Smooth muscle cell of the brain vasculature (primary cell): ENCODE measurements at places on chromosomes 4 and X.

GRCh38 chr4:76850010-76850441, 47.9 kb downstream of the SOWAHB start:
- peak; percentile 69 for DNase-seq

- DNase-seq, result no peak
These were observed 5.8 kb downstream of the NKX6-1 start for GRCh38 chr4:84493092-84493850.

DNA sequence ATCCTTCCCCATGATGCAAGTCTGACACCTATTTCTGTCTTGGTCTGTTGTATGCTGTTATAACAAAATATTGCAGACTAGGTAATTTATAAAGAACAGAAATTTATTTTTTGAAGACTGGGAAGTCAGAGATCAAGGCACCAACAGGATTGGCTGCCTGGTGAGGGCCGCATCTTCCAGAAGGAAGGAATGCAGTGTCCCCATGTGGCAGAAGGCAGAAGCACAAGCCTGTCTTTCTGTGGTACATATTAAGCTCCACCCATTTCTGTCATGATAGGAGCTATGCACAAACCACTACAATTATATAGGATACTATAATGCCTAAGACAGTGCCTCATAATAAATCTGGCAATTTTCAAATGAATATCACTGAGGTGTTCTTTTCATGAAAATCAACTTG, 502.3 kb upstream of the DIAPH2 start:
- DNase-seq, result no peak

DNA sequence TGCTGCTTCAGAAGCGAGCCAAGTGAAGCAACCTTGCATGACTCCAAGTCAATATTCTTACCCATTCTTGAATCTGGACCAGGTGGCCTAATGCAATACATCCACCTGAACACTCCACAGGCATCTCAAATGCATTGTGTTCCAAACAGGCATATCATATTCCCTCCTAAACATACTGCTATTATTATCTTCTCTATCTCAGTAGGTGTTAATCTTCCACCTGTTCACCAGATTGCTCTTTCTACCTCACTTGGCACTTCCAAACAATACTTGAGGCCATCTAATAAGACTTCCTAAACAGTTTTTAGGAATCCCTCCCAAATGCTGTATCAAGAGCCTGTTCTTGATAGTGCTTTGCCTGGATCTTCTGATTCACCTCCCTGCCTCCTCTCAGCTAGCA, 90.7 kb downstream of the GPRIN3 start:
- no peak for DNase-seq

GRCh38 chr4:119730671-119730950, 102.0 kb upstream of the PDE5A start:
- no peak for DNase-seq

DNA sequence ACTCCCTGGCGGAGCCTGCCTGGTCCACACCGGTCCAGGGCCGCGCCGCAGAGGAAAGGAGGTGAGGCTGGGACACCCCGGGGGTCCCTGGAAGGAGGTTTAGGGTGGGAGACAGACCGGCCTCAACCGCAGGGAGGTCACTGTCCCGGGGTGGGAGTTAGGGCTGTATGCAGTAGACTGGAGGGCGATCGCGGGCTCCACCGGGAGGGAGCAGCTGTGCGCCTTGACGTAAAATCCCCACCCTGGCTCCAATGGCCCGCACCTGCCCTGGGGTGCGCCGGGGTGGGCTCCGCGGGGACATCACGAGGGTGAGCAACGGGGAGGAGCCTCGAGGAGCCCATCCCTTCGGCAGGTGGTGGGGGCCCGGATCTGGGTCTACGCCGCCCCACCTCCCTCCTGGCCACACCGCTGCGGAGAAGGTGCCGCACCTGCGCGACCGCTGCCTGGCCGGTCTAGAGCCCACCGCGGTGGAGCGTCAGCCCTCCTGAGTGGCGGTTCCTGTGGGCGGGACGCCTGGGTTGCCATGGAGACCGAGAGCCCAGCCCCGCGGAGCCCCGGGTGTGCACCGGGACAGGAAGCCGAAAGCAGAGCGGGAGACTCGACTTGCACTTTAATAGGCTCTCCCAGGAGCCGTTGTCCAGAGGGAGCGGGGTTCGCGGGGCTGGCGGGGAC, 105.1 kb downstream of the ADRA2C start:
- no peak for DNase-seq

- no peak for DNase-seq
These were observed 781.8 kb downstream of the FAM133A start for GRCh38 chrX:94455782-94456181.

DNA sequence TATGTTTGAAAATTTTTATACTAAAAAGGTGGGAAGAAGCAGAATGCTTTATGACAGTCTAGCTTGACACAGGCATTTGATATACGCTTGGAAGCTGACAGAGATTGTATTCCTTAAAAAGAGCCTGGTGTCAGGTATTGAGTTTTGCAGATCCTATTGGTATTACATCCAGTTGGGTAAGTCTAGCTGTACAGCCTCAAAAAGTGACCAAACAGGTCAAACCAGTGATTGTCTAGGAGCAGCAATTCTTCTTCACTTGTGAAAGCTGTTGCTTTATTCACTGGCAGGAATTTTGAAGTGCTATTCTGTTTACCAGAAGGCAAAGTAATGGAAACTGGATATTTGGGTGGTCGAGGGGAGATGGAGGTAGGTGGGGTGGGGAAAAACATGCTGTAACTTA, 77.5 kb downstream of the UCHL1 start:
- DNase-seq, result no peak

DNA sequence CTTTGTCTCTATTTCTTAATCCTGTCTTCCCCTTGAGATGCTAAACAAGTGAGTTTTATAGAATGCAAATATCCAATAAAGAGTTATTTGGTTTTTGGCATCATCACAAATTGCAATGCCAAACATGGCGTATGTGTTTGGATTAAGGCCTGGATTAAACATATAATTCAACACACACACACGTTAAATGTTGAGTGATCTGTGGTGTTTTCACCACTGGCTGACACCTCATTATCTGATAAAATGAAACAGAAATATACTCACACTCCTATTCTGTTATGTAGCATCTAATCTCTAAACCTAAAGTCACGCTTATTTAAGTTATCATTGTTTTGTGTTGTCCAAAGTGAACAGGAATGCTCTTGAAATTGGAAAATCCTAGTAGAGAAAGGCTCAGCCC, 506.2 kb downstream of the FSTL5 start:
- DNase-seq, result no peak

DNA sequence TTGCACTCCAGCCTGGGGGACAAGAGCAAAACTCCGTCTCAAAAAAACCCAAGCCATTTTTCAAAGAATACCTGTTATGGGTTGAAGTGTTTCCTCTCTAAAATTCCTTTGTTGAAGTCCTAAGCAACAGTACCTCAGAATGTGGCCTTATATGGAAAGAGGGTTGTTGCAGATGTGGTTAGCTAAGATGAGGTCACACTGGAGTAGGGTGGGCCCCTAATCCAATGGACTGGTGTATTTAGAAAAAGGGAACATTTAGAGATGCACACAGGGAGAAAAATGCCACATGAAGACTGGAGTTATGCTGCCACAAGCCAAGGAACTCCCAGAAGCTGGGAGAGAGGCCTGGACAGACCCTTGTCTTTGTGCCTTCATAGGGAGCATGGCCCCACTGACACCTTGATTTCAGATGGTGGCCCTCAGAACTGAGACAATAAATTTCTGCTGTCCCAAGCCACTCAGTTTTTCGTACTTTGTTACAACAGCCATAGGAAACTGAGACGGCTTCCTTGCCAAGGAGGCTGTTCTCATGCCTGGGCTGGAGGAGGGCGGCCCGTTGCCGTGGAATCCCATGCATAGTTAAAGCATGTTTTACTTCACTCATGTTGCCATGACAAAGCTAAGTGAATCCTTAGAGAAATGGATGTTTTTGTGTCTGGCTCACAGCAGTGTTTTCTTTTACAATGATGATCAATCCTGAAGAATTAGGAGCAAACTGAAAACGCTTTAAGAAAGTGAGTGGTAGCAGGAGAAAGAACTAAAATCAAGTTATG, 16.5 kb downstream of the TRAPPC2 start:
- DNase-seq, result no peak

DNA sequence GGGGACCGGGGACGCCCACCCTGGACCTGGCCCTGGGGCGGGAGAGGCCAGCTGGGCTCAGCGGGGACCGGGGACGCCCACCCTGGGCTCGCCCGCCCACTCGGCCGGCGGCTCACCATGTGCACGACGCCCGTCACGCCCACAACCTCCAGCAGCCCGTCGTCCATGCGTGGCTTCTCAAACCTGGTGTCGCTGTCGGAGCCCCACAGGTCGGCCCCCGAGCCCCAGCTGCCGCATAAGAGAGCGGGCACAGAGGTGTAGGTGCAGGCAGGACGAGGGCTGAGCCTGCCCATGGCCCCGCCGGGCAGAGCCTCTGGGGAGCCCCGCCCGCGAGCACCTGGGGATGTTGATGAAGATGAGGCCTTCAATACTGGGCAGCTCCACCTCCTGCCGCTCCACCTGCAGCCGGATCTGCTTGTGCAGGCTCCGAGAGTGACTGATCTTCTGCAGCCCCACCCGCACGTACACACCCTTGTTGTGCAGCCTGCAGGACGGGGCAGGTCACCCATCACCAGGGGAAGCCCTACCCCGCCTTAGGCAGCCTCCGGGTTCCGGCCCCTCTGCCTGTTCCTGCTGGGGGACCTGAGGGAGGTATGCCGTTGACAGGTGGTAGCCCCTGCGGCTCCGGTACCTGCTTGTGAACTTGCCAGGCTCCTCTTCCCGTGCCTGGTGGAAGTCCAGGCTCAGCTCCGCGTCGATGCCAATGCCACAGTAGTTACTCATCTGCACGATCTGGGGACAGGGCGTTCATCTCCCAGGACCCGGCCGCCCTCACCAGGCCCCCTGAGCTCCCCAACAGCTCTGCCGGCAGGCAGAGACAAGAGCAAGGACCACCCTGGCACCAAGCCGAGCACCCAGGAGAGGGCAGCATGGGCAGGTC, 11.8 kb downstream of the DGKQ start:
- DNase-seq, result no peak

DNA sequence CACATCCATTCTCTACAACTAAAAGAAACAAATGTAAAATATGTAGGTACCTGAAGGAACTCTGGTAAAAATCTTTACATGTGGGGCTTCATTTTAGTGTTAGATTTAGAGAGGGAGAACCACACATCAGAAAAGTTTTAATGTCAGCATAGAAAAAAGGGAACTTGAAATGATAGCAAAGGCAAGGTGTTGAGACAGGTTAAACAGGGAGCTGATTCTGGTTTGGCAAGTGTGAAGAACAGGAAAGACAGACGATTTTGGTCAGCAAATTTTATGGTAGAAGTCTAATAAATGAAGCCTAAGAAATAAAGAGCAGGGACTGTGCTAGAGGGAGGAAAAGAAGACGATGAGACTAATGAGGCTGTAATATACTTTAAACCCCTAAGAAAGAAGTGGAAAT, 67.6 kb upstream of the COX18 start:
- no peak for DNase-seq

DNA sequence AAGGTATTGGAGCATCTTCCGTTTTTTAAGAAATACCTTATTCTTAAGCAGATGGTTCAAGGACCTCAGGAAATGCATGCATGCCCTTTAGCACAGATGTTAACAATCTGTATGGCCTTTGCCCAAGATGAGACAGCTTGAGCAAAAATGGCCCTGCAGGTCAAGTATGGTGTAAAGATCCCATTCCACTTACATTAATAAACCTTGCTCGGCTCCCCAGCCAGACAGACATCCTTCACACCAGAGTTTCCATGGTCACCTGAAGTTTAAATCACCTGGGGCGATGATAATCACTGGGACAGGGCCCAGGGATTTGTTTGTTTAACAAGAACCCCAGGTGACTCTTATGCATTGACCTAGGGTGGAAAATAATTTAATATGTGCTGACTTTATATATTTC, 287.0 kb upstream of the NOCT start:
- no peak for DNase-seq

- peak; percentile 18 for DNase-seq
These were observed 723 bp downstream of the MORC4 start for GRCh38 chrX:106999002-106999975.

GRCh38 chr4:190019023-190019858, 7.8 kb downstream of the FRG2 start:
- no peak for DNase-seq

- DNase-seq, result no peak
These were observed 9.9 kb downstream of the FAM193A start for GRCh38 chr4:2546286-2546823.

DNA sequence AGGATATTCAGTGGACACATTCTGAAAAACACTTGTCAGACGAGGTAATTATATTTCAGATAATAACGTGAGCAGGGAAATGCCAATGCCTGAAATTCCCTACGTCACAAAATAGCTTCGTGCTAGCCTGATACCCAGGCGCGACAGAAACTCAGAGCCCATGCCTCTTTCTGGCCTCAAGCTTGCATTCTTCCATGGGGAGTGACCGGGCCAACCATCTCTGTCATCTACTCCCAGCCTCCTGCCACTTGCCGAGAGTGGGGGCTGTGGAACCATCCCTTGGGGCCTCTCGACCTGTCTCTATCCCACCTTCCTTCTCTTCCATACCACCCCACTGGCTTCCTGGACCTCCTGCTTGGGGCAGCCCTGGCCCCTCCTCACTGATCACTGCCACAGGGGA, 34.5 kb upstream of the CDKN2AIP start:
- DNase-seq, result no peak

- DNase-seq, result no peak
These were observed 79.1 kb downstream of the NPFFR2 start for GRCh38 chr4:72110886-72111285.

- DNase-seq, result no peak
These were observed 31.1 kb upstream of the KCTD8 start for GRCh38 chr4:44479731-44480130.

DNA sequence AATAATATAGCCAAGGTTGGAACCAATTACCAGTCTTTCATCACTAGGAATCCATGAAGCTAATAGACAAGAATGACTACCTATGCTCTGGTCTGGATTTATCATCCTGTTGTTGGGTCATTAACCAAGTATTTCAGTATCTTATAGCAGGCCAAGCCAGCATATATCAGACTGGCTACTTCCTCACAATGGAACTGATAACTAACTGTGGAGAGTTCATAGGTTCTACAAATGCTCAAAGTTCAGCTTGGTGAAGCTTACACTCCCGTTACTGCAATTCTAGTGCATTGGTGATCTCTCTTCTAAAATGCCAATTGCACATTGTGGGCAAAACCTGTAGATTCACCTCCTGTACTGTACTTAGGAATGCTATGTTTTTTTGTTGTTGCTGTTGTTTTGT, 4.8 kb downstream of the TRPC5OS start:
- no peak for DNase-seq
